NCI-H1105 (cell line): ENCODE measurements at places on chromosomes 5 and 9.

GRCh38 chr9:18007621-18008020, 428.8 kb downstream of the SH3GL2 start:
- DNase-seq, result peak; percentile 64

DNA sequence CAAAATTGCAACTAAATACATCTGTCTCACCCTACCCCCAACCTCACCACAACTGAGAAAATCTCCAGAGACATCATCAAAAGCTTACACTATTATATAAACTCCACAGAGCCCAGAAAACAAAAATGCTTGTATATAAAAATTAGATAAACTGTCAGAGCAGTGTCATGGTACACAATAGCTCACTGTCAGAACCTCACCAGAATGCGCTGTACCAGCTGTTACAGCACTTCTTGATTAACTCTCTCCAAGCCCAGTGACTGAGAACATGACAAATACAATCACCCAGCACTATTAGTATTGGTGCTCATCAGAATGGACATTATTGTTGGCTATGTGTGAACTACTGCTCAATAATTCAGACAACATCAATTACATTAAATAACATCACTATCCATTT, 65.7 kb downstream of the ZDHHC21 start:
- DNase-seq, result no peak

DNA sequence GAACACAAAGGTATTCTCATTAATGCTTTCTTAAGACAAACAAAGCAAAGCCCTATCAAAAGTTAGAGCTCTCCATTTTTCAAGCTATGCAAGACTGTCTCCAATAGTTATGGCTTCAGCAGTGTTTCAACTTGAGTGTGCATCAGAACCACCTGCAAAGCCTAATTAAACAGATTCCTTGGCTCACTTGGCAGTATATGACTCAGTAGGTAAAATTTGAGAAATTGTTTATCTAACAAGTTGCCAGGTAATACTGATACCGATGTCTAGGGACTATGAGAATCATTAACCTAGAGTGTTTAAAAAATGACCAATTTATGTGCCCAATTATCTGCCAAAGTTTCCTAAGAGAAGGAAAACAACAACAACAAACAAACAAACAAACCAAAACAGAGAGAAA, 60.3 kb upstream of the PARP8 start:
- no peak for DNase-seq

DNA sequence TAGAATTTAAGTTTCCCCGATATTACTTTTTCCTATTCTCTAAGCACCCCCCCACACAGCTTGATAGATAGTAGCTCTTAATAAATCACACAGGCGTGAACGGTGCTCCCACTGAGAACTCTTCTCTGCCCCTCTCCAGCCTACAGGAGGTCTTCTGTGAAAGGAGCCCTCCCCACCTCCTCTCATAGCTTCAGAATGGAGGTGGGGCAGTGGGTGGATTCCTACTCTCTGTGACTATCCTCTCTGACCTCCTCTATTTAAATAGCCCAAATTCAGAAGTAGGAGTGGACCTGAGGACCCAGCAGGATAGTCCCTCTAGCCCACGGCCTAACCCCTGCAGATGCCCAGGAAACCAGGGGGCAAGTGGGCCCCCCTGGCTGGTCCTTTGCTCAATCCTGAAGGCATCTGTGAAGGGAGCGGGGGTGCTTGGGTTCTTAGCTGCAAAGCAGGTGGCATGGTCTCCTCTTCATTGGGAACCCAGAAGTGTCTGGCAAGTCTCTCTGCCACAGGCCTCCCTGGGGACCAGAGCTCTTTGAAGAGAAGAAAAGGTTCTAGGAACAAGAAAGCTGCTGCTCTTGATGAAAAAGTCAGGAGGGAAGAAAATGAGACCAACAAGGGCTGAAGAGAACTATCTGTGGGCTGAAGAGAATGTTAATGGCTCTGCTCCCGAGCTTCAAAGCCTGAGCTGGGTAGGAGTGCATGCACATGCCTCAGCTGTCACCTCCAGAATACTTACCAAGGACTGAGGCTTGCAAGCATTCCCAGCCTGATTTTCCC, 21.1 kb upstream of the HSPA9 start:
- DNase-seq, result no peak

- DNase-seq, result no peak
These were observed 2.5 kb downstream of the MGAT1 start for GRCh38 chr5:180799902-180800801.

- no peak for DNase-seq
These were observed 110.6 kb downstream of the SH3TC2 start for GRCh38 chr5:148952097-148952867.

DNA sequence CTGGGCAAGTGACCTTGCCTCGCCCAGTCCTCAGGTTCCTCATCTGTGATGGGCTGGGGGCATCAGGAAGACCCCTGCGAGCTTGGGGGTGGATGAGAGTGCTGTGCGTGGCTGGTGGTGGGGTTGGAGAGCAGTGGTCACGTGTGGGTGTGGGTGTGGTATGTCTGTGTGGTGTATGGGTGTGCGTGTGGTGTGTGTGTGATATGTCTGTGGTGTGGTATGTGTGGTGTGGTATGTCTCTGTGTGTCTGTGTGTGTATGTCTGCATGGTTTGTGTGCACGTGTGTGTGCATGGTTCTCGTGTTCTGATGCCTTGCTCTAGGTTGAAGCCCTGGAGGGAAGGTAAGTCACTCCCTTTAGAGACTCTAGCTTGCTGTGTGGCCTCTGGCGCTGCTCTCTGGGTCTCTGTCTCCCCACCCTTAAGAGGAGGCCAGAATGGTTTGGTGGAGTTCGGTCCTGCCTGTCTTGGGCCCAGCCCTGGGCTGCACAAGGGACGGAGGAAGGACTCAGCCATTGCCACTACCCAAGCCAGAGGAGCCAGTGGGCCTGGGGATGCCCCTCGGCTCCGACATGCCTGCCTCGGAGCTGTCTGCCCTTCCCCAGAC, 87.0 kb downstream of the RXRA start:
- DNase-seq, result no peak

GRCh38 chr9:111455638-111456037, 28.5 kb downstream of the ECPAS start:
- DNase-seq, result no peak

GRCh38 chr9:6845128-6845826, 87.5 kb downstream of the KDM4C start:
- no peak for DNase-seq

GRCh38 chr9:106862110-106862820, 701 bp upstream of the ZNF462 start:
- DNase-seq, result no peak

DNA sequence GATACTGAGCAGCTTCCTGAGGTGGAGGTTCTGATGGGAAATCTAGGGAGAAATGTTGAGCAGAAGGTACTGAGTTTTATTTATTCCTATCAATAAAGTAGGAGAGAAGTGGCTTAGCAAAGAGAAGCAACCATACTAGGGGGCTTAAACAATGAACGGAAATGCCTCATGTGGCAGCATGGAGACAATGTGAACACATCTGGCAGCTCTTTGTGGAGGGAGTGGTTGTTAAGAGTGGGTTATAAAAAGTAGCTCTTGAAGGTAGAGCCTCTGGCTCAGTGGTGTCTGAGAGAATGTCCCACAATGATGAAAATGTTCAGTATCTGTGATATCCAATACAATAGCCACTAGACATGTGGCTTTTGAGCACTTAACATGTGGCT, 52.7 kb upstream of the EQTN start:
- no peak for DNase-seq

GRCh38 chr5:79876456-79876855, 114.6 kb downstream of the MTX3 start:
- no peak for DNase-seq

DNA sequence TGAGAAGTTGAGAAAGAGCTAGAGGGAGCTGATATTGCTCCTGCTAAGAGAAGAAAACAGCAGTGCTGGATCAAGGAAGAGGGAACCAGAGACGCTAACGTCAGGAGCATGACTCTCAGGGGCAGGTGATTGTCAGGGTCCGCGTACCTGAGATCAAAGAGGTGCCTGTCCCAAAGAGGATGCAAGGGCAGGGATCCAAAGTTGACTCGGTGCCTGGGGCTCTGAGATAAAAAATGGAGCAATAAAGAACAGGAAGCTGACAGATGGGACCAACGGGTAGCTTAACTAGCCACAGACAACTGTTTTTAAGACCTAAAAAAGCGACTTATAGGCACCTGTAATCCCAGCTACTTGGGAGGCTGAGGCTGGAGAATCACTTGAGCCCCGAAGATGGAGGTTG, 517.8 kb downstream of the IRX1 start:
- DNase-seq, result no peak

DNA sequence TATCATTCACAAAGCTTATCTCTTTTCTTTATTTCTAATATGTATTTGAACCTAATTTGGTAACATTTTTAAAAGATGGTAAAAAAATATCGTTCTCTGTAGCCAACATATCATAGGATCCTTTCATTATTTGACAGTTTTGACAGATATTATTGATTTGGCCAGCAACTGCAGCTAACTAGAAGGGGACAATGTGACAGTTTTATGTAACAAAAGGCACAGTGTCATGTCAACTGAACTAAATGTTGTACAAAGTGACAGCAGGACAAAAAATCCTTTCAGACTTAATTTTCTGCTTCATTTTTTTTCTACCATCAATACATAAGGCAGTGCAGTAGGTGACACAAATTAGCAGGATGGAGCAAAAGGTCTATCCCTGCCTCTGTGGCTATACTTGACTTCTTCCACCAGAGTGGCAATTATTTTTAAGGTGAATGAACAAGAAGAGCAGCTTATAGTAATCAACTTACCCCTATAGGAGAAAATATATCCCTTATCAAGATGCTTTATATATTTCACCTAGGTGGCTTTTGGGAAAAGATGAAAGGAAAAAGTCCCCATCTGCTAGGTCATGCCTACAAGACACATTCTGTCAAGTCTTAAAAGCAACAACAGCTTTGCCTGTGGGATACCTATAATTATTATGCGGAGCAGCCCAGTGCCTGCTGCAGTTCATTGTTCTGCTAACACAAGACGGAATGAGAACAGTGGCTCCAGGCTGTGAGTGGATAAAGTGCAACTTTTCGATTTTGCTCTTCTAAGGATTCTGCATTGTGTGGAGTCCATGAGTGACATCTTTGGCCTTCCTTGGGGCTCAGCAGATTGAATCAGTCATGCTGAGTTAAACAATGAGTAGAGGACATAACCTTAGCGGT, 694.9 kb downstream of the ISL1 start:
- DNase-seq, result peak; percentile 23

- peak; percentile 3 for DNase-seq
These were observed 234.7 kb downstream of the NMUR2 start for GRCh38 chr5:152170350-152170749.

DNA sequence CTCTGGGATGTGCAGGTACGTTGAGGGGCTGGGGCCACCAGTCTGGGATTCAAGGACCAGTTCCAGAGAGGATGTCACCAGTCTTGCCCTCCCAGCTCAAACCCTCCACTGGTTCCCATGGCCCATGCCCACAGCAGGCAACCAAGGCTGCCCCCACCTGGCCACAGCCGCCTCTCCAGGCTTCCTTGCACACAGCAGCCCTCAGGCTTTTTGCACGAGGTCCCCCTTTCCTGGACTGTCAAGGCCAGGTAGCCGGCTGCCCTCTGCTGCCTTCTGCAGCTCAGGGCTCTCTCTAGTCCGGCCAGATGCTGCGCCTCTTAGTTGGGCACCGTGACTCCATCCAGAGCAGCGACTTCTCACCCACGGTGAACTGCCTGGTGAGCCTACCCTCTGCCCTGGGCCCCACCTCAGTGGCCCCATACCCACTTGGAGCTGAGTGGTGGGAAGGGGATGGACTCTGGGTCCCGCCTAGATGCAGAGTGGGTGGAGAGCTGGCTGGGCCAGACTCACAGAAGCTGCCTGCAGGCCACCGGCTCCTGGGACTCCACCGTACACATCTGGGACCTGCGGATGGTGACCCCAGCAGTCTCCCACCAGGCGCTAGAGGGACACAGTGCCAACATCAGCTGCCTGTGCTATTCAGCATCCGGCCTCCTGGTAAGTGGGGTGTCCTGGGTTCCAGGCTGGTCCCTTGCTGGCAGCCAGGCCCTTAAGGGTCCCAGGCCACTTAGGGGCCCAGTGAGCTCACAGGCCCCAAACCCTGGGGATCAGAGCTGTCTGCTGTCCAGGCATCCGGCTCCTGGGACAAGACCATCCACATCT, 2.9 kb downstream of the WDR38 start:
- DNase-seq, result no peak

- DNase-seq, result no peak
These were observed 56.8 kb upstream of the CPEB4 start for GRCh38 chr5:173831196-173831914.

- no peak for DNase-seq
These were observed 390 bp upstream of the SNX2 start for GRCh38 chr5:122774519-122774860.

DNA sequence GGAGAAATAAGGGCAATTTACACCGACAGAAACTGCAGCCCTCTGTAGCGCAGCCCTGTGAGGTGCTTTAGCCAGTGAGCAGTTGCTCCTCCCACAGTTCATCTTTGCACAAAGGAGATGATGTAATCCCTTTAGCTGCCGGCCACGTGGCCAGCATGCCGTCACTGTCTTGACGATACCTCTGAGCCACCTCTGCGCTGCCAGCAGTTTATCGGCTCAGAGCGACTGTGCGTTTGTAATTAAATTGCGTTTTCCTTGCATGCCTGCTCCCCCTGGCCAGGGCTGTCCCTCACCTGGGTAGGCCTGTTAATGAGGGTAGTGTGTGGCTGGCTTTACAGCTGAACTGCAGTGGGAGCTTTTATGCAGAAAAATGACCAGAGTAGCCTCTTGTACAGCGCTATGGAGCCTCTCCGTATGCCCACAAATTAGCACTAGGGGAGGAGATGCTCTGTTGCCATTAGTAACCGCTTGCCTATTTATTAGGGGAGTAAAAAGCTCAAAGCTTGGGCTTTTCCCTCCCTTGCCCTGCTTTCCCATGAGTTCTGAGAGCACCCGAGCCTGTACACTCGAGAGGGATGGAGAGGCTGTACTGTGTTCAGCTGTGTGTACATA, 107.0 kb downstream of the TRIO start:
- DNase-seq, result peak; percentile 86
